NCI-H510A treated with DMSO at 0.1 percent for 48 hours (cell line): ENCODE measurements at places on chromosomes 3 and 15.

- DNase-seq, result no peak
Observed at GRCh38 chr3:192884777-192885773, 32.6 kb downstream of the MB21D2 start.

- no peak for DNase-seq
Observed at GRCh38 chr3:123334056-123334455, 114.8 kb downstream of the ADCY5 start.

DNA sequence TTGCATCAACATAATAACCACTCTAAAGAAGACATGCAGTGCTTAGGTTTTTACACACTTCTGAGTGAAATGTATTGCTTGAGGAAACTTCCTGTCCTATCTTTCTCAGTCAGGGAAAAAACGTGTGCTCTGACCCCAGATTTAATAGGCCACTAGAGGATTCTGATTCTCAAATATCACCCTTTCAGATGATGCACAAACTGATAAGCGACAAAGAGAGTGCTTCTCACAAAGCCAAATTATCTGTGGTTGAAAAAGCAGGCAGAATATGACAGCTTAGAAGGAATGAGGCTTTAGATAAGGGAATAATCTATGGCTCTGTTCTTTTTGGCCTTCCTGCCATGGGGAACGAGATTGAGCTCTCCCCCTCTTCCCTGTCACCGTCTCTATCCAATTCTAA lies 583.4 kb upstream of the SGO1 start:
- DNase-seq, result no peak

GRCh38 chr3:139887431-139887830 lies 47.6 kb upstream of the CLSTN2 start:
- no peak for DNase-seq

GRCh38 chr3:28140664-28141063 lies 100.8 kb upstream of the CMC1 start:
- DNase-seq, result no peak

DNA sequence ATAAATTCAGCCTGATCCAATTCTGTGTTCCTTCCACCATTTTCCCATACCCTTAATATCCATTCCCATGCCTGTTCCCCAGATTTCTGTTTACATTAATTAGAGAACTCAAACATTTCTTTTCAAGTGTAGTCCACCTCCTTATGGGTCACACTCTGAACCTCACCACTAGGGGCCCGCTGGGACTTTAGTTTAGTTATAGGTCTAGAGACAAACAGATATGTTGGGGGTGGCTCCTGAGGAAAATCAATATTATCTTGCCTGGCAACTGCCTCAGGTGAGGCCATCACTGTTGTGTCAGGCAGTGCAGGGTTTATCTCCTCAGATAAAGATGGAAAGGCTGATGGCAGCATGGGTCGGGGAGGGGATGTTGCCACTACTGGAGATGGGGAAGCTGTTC lies 72.8 kb downstream of the CLDN1 start:
- no peak for DNase-seq

DNA sequence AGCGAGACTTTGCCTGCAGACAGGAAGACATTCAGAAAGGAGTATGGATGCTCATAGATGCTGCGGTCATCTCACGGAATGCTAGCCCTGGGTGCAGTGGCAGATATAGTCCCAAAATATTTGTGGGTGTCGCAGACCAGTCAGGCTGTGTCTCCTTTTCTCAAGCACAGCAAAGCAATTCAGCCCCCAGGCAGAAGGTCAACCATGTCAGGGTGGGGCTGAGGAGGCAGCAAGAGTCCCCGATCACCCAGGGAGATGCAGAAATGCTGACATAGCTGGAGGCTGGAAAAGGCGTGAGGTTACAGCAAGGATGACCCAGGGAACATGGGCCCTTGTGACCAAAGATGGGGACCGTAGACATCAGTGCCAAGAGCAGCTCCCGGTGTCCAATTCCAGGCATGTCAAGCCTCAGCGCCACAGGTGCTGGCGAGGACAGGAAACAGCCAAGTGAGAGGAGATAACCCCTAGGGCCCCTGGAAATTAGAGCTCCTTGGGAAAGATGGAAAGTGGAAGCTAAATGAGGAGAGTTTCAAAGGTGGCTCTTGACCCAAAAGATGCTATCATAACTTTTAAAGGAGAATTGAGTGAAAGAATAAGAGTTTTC lies 81.2 kb upstream of the ABHD17C start:
- peak; percentile 15 for DNase-seq

DNA sequence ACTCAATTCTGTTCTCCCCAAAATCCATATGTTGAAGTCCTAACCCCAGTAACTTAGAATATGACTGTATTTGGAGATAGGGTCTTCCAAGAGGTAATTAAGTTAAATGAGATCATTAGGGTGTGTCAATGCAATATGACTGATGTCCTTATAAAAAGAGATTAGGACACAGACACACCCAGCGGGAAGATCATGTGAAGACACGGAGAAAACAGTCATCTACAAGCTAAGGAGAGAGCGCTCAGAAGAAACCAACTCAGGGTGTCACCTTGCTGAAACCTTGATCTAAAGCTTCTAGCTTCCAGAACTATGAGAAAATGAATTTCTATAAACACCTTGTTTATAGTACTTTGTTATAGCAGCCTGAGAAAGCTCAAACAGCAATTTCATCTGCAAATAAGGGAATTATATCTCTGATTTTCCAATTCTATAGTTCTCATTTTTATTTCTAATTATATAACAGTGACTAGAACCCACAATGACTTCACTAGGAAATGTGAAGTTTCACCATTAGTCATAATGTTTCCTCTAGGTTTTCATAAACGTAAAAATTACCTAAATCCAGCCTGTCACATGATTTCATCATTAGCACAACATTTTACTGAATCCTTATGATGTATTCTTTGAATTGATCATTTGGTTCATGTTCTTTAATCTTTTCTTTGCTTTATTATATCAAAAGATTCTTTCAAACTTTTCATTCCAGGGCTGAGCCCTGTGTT lies 459.1 kb upstream of the MDFIC2 start:
- no peak for DNase-seq

- no peak for DNase-seq
Observed at GRCh38 chr3:186200726-186201125, 91.8 kb upstream of the ETV5 start.

DNA sequence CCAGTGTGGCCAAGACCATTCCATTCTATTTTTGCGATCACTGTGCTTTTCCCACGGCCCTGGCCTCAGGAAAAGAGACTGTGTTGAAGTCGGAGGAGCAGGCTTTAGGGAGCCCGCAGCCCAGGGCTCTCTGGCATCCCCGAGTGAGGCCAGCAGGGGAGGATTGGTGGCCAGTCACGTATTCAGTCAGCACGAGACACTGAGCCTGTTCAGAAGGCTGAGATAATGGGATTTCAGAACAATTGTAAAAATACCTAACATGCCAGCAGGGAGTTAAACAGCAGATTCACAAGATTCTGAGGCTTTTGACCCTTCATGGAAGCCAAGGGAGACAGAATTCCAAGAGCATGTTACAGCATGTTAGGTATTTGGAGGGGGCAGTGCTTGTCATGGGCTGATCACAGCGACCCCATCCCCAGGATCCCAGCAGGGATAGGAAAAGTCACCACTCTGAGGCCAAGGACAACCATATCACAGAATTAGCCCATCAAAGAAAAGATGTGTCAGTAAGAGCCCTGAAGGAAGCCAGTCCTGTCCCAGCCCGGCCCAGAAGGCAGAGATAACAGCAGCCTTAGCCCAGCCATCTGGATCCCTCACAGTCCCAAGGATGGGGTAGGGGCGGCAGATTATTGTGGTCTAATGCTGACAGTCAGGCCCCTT lies 40.6 kb downstream of the AMOTL2 start:
- DNase-seq, result no peak

DNA sequence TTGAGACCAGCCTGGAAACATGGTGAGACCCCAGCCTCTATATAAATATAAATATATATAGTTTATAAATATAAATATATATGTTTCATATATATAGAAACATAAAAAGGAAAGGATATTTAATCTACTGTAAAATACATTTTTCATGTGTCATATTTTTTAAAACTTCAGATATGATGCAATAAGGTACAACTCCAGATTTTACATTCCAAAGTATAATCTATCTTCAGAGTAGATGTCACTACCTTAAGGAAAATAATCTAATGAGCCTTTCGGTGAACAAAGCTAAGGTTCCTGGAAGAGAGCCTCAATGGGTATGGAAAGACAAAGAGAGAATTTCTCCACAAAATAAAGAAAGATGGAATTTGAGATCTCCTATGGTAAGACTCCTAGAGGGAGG lies 16.9 kb downstream of the EFHB start:
- no peak for DNase-seq
